ENCODE measurements at places on chromosomes 5 and 9.

- DNase-seq, result no peak
These were observed 51.4 kb downstream of the ATP10B start for GRCh38 chr5:160800375-160801275.

DNA sequence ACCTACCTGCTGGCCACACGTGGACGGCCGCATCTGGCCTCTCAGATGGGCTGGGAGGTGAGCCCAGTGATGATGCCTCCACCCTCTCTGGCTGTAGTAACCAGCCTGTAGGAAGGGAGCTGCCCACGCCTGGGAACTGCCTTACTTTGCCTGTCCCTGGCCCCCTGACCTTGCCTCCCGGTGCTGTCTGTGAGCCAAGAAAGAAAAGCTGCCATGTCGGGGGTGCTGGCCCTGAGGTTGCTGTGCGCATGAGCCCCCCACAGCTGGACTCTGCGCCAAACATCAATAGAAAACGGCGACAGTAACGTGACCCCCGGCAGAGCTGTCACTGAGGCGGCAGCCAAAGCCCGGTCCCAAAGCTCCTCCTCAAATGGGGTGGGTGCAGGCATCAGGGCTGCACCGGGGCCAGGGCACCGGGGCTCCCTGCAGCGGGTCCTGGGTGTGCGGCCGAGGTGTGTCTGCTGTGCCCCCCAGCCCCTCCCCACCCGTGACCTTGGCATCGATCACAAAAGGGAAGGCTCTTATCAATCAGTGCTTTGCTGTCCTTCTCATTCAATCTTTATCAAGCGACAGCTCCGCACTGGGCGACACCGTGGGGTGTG, 15.3 kb upstream of the SLC9A3 start:
- no peak for DNase-seq

DNA sequence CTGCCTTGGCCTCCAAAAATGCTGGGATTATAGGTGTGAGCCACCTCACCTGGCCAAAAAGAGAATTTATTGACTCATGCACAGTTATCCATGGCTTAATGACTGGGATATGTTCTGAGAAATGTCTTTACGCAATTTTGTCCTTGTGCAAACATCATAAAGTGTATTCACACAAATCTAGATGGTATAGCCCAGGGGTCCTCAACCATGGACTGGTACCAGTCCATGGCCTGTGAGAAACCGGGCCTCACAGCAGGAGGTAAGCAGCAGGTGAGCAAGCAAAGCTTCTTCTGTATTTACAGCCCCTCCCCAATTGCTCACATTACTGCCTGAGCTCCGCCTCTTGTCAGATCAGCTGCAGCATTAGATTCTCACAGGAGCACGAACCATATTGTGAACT, 12.4 kb upstream of the SIL1 start:
- DNase-seq, result no peak

DNA sequence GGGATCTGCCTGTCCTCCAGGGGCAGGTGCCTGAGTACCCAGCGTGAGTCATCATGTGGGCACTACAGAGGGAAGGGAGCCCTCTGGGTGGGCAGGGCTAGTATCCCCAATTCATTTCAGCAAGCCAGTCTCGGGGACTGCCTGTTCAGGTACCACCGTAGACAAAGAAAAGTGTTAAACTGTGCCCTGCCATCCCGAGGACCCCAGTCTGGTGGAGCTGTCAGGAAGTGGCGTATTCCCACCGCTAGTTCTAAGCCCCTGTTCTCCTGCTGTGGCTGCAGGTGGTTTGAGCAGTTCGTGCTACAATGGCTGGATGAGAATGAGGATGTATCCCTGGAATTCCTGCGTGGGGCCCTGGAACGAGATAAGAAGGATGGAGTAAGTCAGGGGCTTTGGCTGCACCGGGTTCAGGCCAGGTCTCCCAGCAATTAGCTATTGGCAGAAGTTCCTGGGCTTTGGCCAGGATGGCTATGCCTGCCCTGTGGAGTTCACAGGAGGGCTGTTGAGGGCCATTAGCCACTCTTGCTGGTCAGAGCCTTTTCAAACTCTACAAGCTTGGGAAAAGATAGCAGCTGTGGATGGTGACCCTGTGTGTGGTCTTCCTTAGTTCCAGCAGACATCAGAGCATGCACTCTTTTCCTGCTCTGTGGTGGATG, 93.2 kb upstream of the RUSC2 start:
- no peak for DNase-seq

GRCh38 chr5:115589043-115589442, 13.2 kb downstream of the TICAM2 start:
- no peak for DNase-seq

DNA sequence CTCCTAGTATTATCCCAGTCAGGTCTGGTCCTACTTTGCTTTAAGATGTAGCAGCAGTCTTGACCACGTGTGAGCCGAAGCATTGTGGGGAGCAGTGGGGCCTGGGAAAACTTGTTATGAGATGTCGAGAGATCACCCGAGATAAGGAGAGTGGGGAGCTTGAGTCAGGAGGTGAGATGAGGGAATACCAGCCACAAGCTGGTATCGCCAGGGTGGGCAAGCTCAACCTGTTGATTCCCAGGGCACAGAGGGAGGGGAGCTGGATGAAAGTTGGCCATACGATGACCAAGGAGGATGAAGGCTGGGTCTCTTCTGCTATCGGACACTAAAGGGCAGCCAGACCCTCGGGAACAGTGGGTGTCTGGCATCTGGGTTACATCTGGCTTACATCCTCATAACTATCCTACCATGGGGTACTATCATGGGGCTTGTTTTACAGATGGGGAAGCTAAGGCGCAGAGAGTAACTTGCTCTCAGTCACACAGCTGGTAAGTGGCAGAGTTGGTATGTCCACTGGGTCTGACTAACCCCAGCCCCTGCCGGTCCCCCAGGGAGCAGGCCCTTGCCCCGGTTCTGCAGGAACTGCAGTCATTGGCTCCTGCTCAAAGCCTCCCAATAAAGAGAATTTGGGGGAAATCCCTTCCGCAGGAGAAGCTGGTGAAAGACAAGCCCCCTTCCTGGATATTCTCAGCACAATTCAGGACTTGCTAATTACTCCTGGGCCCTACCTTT, 13.4 kb upstream of the TIFAB start:
- DNase-seq, result no peak

DNA sequence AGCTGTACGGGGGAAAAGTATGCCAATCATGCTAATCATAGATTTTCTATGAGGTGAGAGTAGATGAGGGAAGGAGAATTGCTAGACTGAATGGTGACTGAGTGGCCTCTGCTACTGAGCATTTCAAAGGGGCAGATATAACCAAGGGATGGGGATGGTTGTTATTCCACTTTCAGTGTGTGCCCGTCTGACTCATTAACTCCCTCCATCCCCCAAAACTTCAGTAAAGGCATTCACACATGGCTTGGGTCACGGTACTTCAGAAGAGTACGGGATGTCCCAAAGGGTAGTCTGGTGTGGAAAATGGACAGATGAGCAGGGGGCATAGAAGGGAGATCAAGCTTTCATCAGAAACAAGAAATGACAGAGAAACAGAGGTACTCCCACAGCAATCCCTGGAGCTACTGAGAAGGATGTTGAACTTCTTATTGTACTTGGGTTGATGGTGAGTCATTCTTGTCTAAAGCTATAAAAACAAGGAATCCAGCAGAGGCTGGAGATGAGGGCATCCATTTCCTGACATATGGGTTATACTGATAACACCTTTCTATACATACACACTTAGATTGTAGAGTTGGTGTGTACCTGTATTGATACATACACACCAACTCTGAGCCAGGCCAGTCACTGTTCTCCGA, 8.9 kb upstream of the TLE4 start:
- no peak for DNase-seq

DNA sequence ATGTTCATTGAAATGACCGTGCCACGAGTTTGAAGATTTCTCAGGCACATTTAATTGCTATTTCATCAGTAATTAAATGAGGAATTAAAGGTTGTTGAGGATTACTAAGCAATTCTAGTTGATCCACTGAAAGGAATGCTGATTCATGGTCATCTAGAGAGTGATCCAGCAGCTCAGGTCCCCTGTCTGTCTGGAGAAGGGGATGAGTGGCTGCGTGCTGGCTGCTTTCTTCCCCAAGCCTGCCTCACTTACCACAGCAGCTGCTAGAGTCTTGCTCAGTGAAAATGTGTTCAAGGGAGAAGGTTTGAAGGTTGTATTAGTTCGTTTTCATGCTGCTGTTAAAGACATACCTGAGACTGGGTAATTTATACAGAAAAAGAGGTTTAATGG, 7.8 kb upstream of the TGFBI start:
- DNase-seq, result no peak

DNA sequence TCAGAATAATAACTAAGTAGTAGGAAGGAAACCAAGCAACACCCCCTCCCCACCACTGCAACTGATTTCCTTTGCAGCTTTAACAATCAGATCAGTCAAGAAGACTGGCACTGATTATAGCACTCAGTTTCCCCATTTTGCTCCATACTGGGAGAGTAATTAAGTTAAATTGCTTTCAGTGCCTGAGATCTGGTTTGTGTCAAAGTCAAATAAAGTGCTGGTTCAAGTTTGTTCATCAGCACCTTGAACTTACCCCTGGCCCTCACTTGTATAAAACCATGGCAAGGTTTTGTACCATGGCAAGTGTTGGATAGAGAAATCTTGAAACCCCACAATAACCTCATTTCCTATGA, 290.2 kb upstream of the SEMA6A start:
- DNase-seq, result no peak

DNA sequence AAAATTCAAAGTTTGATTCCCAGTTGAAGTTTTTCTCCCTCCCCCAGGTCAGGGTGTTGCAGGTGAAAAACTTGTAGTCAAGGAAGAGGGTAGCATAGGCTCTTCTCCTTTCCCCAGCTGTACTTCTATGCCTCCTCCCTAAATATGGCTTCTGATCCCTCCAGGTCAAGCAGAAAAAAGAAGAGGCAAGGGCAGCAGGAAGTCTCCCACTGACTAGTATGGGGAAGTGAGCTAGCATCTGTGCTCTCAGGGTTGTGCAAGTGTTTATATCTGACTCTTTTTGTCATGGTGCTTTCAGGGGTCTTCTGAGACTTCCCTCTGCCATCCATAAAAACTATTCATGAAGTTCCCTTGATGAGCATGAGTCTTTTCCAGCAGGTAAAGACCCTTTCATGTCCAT, 76.0 kb downstream of the ATPSCKMT start:
- DNase-seq, result no peak

DNA sequence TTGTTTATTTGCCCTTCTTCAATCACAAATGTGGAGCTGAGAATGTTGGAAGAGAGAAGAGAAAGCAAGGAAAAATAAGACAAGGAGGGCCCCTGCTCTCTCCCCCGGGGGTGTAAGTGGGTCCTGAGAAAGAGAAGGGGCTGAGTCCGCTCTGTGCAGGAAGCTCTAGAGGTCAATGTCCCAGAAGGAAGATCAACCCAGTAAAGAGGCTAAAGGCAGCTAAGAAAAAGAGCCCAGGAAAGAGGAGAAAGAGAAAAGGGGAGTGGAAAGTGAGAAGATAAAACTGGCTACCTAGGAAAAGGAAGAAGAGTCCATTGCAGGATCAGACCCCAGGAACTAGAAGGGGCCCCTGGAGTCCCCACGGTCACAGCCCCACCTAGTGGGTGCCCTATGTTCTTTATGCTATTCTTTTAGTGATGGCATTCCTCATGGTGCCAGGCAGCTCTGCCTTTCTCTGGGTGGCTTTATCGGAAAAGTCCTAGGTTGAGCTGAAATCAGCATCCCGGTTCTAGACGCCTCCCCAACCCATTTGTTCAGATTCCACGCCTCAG, 583.4 kb downstream of the ACTL7B start:
- DNase-seq, result no peak

- DNase-seq, result no peak
These were observed 1.3 kb downstream of the MAT2B start for GRCh38 chr5:163506726-163507125.

- DNase-seq, result no peak
These were observed 7.2 kb upstream of the TXNDC8 start for GRCh38 chr9:110344821-110345220.

GRCh38 chr5:97094579-97095317, 47.7 kb downstream of the LIX1 start:
- DNase-seq, result no peak

- DNase-seq, result no peak
These were observed 253.9 kb upstream of the RGMB start for GRCh38 chr5:98519571-98519970.

DNA sequence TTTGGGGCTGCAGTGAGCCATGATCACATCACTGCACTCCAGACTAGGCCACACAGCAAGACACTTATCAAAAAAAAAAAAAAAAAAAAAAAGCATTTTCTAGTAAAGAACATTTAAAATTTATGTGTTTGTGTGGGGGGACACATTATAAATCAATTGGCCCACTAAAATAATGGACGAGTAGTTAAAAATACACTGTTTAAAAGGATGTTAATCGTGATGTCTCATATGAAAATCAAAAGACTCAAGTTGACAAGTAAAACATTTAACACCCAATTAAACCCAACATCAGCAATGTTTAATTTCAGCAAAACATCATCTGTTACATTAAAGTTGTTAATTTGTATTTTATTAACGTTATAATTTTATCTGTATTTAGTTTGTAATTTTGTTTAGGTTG, 152.3 kb downstream of the MAPKAP1 start:
- no peak for DNase-seq

- DNase-seq, result peak; percentile 15
These were observed at the start of gene CARD9 for GRCh38 chr9:136373300-136374182. TSS of gene CARD9 (minus strand) at chr9:136373669. CDS start at chr9:136372078, 1,591 bp downstream.

GRCh38 chr9:95215336-95215898, 102.1 kb downstream of the FANCC start:
- DNase-seq, result no peak

- no peak for DNase-seq
These were observed 120.6 kb upstream of the CCDC112 start for GRCh38 chr5:115417076-115417475.

DNA sequence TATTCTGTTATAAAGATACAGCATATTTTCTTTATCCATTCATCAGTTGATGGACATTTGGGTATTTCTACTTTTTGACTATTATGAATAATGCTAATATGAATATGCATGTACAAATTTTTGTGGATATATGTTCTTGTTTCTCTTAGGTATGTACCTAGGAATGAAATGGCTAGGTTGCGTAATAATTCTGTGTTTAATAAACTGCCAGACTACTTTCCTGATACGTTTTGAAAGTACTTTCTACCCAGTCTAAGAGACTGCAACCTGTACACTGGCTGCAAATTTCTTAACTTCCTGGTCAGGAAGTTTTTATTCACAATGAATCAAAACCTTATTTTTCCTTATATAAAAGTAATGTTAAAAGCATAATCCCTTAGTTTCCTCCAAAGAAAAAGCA, 93.9 kb upstream of the STARD4 start:
- no peak for DNase-seq

DNA sequence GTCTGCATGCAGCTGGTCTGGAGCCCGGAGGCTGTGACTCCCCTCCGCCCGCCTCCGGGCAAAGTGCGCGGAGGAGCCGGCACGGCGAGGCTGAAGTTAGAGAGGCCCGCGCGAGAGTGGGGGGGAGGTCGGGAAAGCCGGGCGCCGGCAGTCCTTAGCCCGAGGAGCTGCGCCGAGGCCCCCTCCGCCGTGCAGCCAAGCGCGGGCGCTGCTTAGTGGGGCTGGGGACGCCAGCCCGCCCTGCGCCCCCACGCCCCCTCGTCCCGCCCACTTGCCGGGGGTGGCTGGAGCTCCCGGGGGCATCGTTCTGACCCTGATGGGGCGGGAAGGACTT, 403 bp downstream of the NINJ1 start:
- no peak for DNase-seq

- no peak for DNase-seq
These were observed 446.4 kb upstream of the PTGER4 start for GRCh38 chr5:40233268-40233667.
